ENCODE measurements at places on chromosomes 3 and 15.

DNA sequence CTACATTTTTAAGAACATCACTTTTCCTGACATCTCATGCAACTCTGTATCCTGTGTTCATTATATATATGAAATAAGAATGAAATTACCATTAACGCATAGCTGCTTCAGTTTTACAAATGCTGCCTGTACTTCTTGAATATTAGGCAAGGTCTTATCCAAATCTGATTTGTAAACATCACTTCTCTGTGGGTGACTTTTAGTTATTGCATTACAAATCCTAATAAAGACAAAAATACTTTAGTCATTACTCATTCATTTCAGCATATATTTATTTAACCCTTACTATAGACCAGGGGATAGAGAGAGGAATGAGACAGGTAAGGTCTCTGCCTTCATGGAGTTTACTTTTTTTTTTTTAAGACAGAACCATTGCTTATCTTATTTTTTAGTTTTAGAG, 36.8 kb downstream of the MTMR10 start:
- DNase-seq: no peak

- no peak for DNase-seq
Measured at GRCh38 chr15:100007609-100008008, 274.4 kb upstream of the LYSMD4 start.

- DNase-seq: no peak
Measured at GRCh38 chr3:134857356-134857755, 62.3 kb downstream of the EPHB1 start.

GRCh38 chr3:127426444-127427153, 138.8 kb upstream of the PRR20G start:
- DNase-seq: no peak

DNA sequence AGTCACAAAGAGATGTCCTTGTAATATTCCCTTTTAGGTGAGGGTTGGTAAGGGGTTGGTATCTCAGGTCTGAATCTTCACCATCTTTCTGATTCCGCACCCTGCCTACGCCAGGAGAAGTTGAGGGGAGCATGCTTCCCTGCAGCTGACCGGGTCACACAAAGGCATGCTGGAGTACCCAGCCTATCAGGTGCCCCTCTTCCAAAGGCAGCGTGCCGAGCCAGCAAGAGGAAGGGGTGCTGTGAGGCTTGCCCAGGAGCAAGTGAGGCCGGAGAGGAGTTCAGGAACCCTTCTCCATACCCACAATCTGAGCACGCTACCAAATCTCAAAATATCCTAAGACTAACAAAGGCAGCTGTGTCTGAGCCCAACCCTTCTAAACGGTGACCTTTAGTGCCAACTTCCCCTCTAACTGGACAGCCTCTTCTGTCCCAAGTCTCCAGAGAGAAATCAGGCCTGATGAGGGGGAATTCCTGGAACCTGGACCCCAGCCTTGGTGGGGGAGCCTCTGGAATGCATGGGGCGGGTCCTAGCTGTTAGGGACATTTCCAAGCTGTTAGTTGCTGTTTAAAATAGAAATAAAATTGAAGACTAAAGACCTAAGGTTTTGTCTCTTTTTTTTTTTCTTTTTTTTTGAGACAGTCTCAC, 19.8 kb downstream of the TYRO3 start:
- no peak for DNase-seq

DNA sequence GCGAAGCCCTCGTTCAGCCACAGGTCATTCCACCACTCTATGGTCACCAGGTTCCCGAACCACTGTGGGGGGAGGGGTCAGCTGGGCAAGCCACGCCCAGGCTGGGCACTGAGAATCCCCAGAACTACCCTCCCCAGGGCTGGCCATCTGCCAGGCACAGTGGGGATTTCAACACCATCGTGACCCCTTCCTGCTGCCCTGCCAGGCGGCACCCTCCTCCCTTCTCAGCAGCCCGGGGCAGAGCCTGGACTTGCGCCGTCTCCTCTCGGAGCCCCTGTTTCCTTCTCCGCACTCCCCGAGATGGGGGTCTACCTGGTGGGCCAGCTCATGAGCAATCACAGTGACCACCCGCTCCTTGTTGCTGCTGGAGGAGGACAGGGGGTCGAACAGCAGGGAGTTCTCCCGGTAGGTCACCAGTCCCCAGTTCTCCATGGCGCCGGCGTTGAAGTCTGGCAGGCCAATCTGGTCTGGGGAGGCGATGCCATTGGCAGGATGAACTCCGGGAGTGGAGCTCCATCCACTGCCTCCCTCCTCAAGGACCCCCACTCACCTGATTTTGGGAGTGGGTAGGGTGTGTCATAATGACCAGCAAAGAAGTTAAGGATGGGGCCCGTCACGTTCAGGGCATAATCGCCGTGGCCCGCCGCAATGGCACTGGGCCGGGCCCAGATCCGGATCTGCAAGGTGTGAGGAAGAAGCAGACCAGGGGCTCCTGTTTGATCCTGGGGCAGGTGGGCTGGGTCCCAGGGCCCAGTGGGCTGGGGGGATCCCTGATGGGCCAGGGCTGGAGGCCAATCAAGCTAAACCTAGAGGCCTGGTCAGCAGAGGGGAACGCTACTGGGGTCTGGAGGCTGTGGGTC, 10.5 kb downstream of the ANPEP start:
- DNase-seq: no peak

- DNase-seq: no peak
Measured at GRCh38 chr3:16181361-16181760, 6.9 kb downstream of the GALNT15 start.

Measured in NCI-H510A (cell line).